Effector CD8-positive, alpha-beta T cell (primary cell): ENCODE measurements at places on chromosomes 12 and 14.

GRCh38 chr12:26845057-26845666, 12.2 kb upstream of the ITPR2 start:
- no peak for DNase-seq

DNA sequence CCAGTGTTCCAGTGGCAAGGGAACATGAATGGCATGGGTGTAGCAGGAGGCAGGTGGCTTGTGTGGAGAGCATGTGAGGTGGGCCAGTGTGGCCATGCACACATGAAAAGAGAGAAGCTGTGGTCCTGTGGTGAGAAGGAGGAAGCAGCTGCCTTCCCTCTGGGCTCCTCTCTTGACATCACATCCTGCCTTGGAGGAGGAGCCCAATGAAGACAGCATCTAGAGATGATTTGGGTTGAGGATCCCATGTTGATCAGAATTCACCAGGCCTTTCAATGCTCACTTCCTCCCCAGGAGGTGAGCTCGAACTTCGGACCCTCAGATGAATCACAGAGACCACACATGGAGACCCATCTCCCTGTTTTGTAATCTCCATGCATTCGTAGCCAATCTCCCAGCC, 82.6 kb downstream of the LRRC74A start:
- no peak for DNase-seq

DNA sequence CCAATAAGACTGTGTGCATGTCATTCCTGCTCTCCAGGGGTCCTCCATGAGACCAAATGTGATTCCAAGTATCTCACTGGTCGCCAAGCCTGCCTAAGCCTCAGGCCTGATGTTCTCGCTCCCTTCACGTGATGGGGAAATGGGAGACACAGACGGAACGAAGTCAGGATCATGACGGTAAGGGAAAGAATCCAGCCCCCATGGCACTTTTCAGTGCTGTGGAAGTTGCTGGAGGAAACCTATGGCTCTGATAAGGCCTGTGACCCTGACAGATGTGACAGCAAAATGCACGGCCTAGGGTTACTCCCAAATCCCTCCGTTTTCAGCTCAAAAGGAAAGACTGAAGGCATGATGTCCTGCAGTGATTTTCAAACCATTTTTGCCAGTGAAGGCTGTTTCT, 184.9 kb downstream of the CALM1 start:
- DNase-seq = no peak

DNA sequence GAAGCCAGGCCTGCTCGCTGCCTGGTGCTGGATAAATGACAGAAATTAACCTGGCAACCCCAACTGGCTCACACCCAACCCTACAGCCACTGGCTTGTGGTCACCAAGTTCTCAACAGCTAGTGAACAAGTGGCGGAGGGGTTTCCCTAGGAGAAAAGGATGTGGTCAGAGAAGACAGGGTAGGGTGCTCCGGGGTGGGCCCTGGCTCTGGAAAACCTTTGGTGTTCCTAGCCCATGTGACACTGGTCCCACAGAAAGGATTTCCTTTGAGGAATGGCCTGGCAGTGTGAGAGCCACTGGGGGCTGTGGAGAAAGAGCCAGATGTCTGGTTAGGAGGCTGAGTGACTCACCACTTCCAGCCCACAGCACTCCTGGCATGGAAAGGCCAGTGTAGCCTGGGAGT, 8.7 kb downstream of the SYNE3 start:
- no peak for DNase-seq

- no peak for DNase-seq
These were observed 67.1 kb upstream of the HIF1A start for GRCh38 chr14:61628016-61628725.

DNA sequence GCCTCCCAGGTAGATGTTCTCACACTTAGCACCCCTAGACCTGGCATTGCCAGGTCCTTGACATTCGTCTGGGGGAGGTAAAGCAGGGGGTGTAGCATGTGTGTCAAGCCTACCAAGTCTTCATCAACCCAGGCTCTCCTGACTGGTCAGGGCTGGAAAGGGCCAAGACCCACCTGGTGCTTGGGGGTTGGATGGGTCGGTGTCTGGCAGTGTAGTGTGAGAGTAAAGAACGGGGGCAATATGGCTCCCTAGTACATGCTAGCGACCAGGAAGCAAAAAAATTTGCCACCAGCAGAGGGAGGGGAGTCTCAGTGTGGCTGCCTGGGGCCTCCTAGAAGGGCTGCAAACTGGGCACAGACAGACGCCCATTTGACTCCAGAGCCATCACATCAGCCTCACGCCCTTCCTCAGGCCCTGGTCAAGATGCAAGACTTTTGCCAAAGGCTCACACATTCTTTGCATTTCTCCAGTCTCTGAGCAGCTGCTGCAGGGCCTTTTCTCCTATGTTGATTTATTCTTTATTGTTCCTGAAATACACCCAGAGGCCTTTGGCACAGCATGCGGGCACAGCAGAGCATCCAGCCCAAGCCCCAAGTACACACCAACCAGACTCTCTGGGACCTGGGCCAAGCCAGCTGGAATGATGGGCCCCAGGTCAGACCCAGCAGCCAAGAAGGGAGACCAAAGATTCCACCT, 38.3 kb upstream of the PNMA1 start:
- peak; percentile 32 for DNase-seq

- no peak for DNase-seq
These were observed 875 bp downstream of the MFAP5 start for GRCh38 chr12:8661751-8662150.

- DNase-seq = no peak
These were observed 296.4 kb downstream of the FOXG1 start for GRCh38 chr14:29062976-29063375.

GRCh38 chr12:128381946-128382345, 115.0 kb downstream of the TMEM132C start:
- DNase-seq = no peak

DNA sequence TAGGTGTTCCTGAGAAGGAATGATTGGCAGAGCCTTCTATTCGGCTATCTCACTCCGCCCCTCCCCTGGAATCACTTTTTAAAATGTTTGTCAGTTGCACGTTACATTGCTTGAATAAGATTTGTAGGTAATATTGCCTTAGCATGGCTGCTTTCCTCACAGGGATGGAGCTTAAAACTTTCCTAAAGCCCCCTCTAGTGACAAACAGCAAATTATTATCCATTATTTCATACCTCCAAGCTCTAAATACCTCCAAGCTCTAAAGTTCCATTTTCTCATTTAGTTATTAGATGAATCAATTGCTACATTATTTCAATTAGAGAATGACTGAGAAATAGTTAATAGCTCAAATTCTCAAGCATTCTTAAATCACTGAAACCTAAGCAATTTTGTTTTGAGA, 5.1 kb upstream of the SPATA7 start:
- DNase-seq = no peak

DNA sequence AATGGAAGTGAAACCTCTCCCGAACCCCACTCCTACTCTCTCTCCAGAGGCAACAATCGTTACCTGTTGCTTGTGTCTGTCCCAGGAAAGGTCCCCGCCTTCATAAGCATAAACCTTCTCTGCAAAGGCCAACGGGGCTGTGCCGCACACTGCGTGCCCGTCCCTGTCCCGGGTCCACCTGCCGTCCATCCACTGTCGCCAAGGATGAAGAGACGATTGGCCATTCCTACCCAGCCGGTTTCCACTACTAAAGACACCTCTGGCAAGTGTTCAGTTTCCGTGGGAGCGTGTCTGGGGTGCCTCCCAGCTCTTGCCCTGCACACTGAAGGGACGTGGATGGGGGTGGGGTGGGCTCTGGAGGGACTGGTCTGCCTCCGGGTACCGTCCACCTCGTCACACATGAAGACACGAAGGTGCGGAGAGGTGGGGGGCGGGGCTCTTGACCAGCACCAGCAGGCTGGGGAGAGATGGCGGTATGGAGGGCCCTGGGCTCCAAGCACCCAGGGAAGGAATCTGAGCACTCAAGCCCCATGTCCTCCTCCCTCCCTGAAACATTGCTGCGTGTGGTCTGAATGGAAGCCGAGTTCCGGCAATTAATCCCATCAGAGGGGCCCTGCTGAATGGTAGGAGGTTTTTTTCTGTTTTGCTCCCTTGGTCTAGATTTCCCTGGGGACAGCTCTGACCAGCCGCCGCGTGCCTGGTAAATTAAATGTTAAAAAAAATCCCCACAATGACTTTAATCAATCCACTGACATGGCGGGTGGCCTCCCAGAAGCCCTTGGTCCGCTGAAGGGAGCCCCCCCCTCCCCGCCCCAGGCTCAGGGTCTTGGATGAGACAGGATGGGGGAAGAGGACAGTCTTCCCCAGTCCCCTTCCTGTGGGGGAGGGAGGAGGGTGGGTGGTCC, 4.1 kb upstream of the KIF26A start:
- DNase-seq = no peak

- no peak for DNase-seq
These were observed 25.6 kb upstream of the PTHLH start for GRCh38 chr12:27998170-27998569.

DNA sequence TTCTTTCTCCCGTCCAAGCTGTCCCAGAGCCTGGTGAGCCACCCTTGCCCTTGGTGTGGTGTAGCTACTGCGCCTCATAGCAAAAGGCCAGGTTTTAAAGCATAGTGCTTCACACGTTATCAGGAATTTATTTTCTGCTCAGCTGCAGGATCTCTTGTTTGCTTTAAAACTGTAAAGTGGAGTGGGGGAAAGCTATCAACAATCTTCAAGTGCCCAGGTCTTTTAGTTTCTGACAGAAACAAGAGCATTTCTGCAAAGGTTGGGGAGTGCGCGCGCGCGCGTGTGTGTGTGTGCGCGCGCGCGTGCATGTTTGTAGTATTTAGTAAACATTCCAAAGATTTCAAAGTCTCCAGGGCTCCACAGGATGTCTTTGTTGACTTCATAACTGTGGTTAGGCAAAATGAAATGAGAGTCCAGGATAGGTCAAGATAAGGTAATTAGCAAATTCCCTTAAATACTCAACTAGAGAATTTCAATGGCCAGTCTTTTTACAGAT, 45.5 kb downstream of the EML1 start:
- DNase-seq = no peak

DNA sequence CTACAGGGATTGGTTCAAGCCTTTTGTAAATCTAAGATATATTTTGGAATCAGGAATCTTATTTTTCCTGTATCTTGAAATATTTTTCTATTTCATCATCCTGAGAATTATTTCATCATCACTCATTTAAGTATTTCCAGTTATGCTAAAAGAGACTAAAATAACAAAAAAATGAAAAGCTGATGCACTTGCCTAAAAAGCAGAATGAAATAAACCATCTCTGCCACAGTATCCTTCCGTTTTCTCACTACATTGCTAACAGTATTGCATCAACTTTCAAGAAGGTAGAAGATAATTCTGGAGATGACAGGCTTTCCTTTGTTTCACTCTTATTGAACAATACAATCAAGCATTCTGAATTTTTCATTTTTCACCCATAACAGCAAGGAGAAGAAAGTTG, 31.1 kb upstream of the EIF5 start:
- no peak for DNase-seq

GRCh38 chr14:102213984-102214658, 74.4 kb downstream of the WDR20 start:
- no peak for DNase-seq

DNA sequence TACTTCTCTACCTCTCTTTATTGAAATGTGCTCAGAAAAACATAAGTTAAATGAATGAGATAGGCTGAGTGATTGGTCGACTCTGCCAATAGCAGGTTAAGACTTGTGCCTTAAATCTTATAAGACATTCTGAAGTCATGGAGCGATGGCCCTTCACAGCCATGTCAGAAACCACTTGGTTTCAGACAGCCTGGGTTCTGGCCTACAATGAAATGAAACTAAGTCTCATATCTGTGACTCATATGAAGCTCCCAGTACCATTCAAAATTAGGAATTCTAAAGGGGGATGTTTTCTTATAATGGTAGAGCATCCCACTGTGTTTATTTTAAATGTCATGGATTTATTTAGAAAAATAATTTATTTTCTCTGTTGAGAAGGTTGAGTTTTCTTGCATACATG, 42.6 kb downstream of the PLXNC1 start:
- DNase-seq = no peak

DNA sequence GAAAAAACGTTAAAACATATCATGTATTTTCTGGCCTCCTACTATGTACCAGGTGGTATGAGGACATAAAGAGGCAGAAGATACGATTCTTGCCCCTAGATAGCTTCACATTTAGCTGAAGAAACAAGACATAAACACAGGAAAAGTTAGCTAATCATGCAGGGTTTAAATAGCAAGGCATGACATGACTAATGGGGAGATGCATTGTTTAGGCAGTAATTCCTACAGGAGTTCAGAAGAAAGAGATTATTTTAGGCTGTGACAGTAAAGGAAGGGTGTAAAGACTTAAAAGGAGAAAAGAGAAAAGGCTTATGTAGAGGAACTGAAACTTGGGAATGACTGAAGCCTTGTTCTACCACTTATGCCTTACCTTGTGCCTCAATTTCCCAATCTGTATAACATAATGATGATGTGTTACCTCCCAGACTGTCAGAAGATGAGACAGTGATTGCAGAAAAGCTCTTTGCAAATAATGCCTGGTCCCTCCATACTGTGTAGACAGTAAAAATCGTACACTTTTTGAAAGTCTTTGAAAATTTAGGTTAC, 44.4 kb downstream of the PRKCH start:
- DNase-seq = no peak

GRCh38 chr12:608413-608812, 54.8 kb downstream of the NINJ2 start:
- DNase-seq = no peak

DNA sequence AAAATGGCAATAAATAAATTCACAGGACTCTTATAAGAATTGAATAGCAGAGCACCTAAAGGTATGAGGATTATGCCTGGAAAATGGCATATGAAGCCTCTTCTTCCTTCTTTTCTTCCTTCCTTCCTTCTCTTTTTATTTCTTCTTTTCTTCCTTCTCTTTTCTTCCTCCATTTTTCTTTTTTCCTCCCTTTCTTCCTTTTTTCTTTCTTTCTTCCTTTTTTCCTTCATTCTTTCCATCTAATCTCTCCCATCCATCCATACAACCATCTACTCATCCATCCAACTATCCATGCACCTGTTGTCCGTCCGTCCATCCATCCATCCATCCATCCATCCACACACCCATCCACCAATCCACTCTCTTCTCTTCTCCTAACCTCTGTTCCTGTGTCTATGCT, 173.8 kb downstream of the TBX5 start:
- DNase-seq = no peak

DNA sequence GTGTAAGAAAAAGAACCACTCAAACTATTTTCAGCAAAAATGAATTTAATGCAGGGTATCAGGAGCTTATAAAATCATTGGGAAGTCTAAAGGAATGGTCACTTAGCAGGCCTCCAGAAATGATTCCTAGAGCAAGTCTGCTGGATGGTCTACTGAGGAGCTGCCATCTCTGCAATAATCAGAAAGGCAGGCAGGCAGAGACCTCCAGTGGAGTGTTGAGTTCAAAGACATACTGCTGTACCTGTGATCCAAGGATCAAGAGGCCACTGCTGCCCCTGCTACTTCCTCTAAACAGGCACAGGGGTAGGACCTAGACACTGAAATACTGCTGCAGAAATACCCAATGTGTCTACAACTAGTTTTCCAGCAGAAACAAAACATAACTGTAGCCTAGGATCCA, 14.5 kb upstream of the KICS2 start:
- DNase-seq = no peak

DNA sequence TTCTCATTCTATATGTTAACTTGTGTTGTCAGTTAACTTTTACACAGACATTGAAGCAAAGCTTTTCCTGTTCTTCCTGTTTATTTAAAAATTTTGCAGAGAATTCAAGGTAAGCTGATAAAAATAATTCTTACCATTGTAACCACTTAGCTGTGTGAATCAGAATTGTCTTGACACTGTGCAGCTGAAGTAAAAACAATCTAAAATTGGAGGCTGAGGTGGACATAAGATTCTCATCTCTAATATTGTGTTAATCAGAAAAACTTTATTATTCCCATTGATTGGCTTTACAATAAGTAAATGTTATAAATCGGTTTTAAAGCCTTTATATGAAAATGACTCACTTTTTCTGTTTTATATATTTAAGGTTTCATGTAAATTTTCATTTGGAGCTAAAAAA, 240.3 kb upstream of the PLEKHG7 start:
- DNase-seq = no peak
